ENCODE measurements at places on chromosomes 16 and 17.

DNA sequence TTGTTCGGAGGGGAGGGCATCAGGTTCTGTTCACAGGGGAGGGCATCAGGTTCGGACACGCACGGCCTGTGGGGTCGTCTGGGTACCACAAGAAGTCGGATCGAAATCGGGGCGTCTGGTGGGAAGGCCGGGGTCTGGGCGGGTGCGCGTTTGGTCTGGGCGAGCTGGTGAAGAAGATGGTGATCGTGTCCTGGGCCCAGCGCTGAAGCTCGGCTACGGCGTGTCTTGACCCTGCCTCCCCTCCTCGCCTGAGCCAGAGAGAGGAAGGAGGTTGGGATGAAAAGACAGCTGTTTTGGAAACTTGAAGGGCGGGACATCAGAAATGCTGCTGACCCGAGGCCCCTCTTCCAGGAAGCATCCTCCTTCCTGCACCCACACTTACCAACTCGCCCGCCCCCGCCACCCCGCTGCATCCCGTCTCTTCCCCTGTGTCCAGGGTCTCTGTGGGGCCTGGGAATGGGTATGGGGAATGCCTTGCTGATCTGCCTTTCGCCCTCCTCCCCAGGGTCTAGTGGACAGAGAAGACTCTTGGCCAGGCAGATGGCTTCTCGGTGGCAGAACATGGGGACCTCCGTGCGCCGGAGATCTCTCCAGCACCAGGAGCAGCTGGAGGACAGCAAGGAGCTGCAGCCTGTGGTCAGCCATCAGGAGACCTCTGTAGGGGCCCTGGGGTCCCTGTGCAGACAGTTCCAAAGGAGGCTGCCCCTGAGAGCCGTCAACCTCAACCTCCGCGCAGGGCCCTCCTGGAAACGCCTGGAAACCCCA is 498 bp downstream of the PIMREG start:
- no peak for DNase-seq

DNA sequence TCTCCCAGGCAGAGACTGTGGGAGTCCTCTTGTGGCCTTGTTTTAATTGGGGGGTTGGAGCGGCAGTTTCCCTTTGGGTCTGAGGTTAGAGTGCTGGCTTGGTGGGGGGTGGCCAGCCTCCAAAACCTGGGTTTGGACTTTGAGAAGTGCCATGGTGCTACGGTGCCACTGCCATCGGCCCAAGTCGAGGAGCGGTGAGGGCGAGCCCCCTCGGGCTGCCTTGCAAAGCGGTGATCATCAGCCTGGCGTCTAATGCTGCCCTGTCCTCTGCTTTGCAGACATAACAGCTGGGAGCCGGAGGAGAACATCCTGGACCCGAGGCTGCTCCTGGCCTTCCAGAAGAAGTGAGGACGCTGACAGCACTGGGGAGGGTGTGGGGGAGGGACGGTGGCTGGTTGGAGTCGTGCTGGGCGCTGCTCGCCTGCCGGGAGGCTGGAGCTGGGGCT is 1.2 kb downstream of the CBX2 start:
- no peak for DNase-seq

DNA sequence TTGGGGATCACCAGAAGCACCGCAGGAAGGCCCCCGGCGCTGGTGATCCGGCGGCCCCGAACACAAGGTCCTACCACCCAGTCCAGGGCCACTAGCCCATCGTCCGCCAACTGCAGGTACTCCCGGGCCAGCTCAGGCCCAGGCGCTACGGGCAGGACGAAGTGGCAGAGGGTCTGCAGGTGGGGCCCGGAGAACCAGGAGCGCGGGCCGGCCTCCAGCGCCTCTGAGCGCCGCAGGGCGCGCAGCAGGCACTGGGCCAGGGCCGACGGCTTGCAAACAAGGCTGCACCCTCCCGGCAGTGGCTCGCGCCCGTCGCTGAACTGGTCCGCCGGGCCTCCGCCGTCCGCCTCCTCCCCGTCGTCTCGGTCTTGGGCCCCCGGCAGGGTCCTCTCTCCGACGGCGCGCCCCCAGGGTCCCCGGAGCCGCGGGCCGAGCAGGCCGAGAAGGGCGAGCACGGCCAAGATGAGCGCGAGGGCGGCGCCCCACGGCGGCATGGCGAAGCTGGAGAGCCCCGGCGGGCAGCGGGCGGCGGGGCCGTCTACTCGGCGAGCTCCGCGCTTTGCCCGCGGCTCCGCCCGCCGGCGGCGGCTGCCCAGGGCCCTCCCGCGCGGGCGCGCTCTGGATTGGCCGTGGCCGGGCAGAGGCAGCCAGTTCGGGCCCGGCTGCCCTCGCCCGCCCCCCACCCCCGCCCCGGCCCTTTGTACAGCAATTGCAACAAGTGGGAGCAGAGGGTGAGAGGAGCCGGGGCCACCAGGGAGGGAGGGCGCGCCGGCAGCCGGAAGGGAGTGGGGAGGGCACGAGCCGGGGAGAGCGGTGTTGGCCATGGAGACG is at the start of gene ABHD15:
Gene ABHD15, minus strand, starts transcription at position 565 of the 831 bp plus-strand sequence. Its CDS starts 71 bp downstream, at position 494.
- peak; percentile 36 for DNase-seq

DNA sequence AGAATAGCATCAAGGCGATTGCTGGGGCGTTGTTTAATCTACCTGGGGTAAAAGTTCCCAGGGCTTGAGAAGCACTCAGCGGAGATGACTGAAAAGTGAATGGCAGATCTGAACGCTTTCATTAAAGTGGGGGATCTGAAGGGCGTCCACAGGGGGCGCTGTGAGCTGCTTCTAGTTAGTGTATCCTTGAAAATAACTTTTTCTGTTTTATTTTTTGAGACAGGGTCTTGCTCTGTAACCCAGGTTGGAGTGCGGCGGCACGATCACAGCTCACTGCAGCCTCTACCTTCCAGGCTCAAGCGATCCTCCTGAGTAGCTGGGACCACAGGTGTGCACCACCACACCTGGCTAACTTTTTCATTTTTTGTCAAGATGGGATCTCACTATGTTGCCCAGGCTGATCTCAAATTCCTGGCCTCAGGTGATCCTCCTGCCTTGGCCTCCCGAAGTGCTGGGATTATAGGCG is 360.4 kb downstream of the SEC14L1 start:
- DNase-seq: no peak

GRCh38 chr16:83720981-83721380 is 86.8 kb upstream of the HSBP1 start:
- no peak for DNase-seq

- no peak for DNase-seq
Observed at GRCh38 chr17:18262111-18262510, 1.6 kb downstream of the MIEF2 start.

GRCh38 chr16:84218176-84218823 is 21.5 kb downstream of the KCNG4 start:
- no peak for DNase-seq

GRCh38 chr16:68802190-68802589 is 41.1 kb upstream of the TANGO6 start:
- DNase-seq: no peak

DNA sequence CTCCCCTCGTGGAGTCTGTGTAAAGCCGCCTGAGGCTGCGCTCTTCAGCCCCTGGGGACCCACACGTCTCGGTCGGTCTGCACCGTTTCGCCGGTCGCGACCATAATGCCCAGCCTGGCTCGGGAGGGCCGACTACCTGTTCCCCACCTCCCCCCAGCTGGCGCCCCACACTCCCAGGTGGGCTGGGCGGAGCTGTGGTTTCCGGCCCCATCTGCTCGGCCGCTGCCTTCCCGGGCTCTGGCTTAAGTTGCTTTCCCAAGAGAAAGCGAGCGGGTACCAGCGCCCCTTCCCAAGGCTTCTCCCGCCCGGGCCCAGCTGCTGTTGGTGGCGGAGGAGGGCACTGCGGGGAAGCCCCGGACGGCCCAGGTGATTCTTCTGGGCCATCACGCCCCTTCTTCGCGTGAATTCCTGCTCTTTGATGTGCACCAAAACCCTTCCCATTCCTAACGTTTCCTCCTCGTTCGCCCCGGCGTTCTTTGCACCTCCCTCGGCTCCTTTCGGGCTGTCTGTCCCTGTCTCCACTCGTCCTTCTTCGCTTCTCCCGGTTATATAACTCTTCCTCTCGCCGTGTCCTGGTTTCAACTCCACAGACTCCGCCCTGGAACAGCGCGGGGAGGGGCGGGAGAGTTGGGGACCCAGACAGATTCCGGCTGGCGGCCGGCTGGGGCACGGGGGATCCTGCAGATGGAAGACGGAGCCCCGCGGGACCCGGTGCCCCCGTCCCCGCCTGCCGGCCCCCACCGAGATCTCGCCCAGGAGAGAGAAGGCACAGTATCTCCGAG is 2.0 kb downstream of the KDM6B start:
- peak; percentile 57 for DNase-seq

All from effector CD4-positive, alpha-beta T cell (primary cell).